ENCODE measurements at places on chromosomes 3 and 15.

DNA sequence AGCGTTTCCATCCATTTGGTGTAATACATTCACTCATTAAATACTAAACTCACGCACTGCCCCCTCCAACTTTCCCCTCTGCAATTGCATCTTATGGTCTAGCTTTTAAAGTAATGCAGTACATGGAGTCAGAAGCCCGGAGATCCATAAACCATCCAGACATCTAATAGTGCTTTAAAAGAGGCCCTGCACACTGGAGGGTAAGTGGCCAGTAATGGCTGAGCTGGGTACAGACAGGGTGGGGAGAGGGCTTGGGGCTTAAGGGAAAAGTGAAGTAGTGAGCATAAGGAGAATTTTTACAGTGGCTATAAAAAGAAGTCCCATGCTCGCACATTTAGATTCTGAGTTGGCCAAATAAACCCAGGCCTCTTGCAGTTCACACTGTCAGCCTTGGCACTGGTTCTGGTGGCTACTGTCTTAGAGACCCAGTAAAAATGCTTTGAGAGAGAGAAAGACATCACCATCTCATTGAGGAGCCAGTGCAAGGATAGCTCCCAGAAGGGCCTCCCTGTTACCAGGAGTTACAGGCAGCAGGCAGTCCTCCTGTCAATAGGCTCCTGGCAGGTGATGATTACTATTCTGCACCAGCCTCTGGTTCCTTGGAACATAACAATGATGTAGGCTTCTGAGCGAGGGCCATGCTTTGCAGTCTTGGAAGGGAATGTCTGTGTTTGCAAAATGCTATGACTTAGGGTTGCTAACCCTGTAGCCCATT lies 112.6 kb upstream of the NEO1 start:
- no peak for DNase-seq

DNA sequence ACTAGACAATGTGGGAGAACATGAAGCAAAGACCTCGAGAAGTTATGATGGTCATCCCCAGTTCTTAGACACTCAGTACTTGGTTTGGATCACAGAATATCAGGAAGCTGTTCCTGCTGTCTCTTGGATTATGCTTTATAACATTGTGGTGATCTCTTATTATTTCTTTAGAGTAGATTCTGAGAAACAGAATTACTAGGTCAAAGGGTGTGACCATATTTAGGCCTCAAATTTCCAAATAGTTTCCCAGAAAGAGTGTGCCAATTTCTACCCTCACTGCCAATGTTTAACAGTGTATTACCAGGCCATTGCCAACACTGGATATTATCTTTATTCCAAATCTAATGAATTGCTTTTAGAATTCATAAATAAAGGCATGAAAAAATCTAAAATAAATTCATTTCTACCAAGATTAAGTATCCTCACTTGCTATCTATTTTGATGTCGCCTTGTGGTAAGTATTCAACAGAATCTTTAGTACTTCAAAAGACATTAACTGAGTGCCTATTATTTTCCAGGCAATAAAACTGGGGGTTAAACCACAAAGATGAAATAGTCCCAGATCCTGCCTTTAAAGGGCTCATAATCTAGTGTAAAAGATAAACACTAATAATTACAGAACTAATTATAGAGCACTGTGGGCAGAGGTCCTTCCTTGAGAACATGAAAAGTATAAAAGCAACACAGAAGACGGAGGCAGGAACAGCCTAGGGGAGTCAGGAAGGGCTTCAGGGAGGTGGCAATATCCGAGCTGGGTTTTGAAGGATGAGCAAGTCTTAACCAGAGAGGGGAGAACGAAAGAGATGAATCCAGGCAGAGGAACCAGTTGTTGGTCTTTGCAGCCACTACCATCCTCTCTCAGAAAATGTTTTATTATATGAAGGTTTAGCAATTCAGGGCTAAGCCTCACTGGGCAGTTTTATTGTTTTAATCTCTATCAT lies 86.8 kb downstream of the IGF2BP2 start:
- DNase-seq: no peak

- DNase-seq: no peak
Observed at GRCh38 chr3:102206511-102207031, 228.2 kb upstream of the ZPLD1 start.

DNA sequence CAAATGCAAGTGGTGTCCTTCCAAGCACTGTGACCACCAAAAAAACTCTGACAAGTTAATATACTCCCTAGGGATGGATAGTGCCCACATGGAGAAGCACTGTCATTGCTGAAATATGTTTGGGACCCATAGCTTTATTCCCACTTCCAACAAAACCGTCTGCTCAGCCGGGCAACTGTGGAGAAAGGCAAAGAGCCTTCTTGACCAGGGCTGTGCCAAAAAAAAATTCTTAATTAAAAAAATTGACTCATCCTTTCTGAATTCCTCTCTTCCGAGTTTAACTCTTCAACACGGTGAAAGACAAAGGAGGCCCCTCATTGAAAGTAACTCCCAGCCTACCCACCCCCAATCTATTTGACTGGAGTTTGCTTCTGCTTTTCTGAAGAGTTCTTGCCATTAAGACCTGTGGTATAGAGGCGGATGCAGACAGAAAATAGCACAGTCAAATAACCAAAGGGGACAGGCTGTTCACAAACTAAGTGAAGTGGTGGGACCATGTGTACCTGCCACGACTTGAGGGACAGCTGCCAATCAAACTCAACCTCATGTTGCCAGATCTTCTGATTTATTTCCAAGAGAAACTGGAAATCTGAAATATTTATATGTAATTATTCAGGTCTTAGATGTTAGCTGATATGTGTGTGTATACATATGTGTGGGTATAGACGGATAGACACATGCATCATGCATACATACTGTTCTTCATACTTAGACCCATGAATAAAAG lies 135.4 kb upstream of the PFN2 start:
- no peak for DNase-seq

DNA sequence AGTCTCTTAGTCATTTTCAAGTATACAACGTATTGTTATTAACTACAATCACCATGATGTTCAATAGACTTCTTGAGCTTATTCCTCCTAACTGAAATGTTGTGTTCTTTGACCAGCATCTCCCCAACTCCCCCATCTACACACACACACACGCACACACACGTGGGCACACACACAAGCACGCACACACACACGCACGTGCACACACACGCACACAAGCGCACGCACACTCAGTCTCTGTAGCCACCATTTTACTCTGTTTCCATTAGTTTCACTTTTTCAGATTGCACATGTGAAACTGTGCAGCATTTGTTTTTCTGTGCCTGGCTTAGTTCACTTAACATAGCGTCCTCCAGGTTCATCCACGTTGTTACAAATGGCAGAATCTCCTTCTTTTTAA lies 247.0 kb downstream of the XXYLT1 start:
- DNase-seq: no peak

GRCh38 chr3:70905491-70905890 lies 593.1 kb upstream of the MDFIC2 start:
- peak; percentile 16 for DNase-seq

DNA sequence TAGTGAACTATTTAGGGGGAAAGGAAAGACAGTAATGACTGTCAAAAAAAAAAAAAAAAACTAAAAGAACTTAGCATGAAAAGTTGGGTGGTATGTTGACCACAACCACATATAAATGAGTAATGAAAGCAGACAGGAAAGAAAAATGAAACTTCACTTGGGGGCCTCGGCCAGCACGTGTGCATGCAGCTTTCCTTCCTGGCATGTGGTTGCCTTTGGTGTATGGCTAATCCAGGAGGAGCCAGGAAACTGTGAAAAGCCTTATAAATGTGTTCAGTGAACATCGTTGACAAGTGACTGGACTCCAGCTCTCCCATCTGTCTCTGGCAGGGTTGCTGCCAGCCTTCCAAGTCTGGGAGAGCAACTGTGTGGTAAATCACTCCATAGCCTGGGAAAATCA lies 195.1 kb downstream of the DTWD1 start:
- DNase-seq: no peak

DNA sequence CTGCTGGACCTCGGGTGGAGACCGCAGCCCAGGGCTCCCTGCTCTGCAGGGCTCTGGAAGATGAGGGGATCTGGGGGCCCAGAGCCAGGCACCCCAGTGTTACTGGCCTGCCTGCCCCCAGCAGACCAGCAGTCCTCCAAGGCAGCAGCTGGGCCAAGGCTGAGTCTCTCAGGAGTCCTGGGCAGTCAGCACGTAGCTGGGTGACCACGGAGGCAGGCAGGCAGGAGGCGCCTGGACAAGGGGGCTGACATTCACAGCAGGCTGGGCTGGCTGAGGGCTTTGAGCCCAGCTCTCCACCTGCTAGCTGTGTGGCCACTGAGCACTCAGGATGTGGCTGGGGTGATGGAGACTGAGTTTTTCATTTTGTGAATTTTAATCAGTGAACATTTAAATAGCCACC lies 67.9 kb downstream of the IQSEC1 start:
- DNase-seq: no peak

GRCh38 chr3:183211352-183211751 lies 41.7 kb upstream of the B3GNT5 start:
- no peak for DNase-seq

DNA sequence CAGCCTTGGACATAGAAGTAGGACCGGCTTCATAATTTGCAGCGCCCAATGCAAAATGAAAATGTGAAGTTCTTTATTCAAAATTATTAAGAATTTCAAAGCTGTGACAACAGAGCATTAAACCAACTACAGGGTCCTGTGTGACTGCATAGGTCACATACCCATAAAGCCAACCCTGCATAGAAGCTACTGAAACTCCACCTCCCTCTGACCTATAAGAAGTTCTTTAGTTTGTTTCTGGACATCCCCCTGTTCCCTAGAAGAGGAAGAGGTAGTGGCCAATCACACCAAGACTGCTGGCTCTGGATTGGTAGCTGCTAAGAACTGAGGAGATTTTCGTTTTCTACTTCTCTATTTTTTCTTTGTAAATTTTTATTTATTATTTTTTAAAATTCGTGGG lies 9.0 kb upstream of the SELENOT start:
- no peak for DNase-seq

DNA sequence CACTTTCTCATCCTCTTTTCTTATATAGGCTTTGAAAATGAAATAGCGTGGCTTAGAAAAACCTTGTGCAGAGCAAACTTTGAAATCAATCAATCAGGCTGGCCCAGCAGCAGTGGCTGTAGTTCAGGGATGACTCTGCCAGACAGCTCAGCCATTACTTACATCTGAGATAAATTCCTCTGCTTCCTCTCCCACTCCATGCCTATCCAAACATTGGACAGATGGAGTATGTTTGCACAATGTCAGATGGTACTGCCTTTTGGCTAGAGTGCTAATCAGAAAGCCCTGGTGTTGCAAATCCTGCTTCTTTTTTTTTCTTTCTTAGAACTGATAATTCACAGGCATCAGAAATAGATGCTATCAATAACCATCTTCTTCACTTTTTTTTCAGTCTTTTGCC lies 1065.1 kb downstream of the AGBL1 start:
- DNase-seq: no peak

- DNase-seq: no peak
Observed at GRCh38 chr3:59133311-59133710, 83.5 kb upstream of the CFAP20DC start.

DNA sequence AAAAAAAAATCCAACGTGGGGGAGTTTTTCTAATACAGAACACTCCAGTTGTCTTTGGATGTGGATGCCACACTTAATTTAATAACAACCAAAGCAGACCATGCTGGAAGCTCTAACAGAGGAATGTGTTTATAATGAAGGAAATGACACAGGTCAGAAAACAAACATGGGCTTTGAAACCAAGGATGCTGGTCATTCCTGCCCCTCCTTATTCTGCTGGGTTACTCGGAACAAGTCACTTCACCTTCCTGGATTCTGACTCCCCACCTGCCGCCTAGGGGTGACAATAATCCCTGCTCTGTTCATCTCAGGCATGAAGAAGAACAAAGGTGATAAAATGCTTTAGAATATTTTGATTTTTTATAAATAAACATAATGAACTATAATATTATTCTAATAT lies 240.9 kb upstream of the ADAMTS9 start:
- no peak for DNase-seq

GRCh38 chr15:24954783-24955530 lies at the start of the genes SNRPN and SNURF:
TSS of gene SNRPN (plus strand) at chr15:24954987. CDS start at chr15:24974454, 19,467 bp downstream.
TSS of gene SNURF (plus strand) at chr15:24954987. CDS start at chr15:24955049, 62 bp downstream.
- DNase-seq: peak; percentile 65

GRCh38 chr3:195133013-195133412 lies 137.9 kb downstream of the XXYLT1 start:
- DNase-seq: no peak

DNA sequence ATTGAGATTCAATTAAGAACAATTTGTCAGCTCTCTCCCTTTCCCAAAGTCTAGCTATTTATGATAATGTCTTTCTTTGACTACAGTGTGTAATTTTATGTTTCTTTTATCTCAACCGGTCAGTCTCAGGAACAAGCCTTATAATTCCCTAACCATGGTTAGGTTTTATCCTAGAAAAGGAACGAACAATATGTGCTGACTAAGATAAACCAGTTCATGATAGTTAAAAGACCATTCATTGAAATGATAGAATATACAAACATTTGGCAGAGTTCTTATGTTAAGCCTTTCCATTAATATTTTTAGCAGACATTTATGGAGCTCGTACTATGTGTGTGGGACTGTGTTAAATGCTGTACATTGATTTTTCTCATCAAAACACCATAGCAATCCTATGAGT lies 106.3 kb downstream of the SYNPR start:
- DNase-seq: no peak

- DNase-seq: no peak
Observed at GRCh38 chr3:102361101-102361500, 73.7 kb upstream of the ZPLD1 start.

- no peak for DNase-seq
Observed at GRCh38 chr3:12198301-12198700, 39.6 kb upstream of the TIMP4 start.

DNA sequence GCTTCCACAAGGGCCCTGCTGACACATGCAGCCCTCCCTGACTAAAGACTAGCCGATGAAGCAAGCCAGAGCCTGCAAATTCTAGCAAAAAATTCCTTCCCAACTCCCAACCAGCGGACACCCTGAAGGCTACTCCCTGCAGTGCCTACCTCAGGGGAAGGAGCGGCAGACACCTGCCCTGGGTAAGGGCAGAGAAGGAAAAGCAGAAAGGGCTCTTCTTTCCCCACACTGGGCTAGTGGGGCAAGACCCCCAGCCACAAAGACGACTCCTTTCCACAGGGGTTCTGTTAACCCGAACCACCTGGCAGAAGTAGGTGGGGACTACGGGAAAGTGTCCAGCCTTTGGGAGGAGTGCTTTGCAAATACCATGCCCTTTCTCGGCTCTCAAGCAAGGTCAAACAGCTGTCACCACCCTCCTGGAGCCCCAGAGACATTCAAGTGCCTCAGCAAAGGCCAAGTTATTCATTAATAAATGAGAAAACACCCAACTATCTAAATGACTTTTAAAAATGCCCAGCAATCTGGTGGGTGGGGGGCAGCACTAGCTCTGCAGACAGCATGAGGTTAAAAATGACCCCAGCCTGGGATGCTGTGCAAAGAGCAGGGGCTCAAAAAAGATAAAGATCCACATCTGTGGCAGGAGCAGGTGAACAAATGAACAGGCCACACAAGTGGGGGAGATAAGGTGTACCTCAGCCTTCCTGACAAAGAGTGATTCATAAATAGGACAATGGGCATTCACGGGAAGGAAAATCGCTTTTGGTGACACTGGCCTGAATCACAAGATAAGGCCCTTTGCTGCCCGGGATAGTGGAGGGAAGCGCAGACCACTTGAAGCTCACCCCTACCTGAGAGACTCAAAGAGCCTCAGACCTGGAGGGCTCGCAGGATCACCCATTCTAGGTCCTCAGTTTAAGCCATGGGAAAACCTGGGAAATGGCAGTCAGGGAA lies 33.0 kb downstream of the CCDC12 start:
- peak; percentile 41 for DNase-seq

Measured in right kidney (tissue), 9 donors.